Cardiac ventricle fibroblast (primary cell): ENCODE measurements at places on chromosomes 6 and 20. TPM values are rescaled to one million over a fixed set of nuclear protein-coding genes. Genes with fewer than 3 reads are reported as not detected.

PPP1R14C gene
- 1.2 TPM in 1 of 2 replicates, not detected in the other for total RNA-seq

CDH4 gene
- not detected in 2 replicates for total RNA-seq

BNIP5 gene
- total RNA-seq: not detected in 2 replicates

UNC93A gene
- not detected in 2 replicates for total RNA-seq

CCDC170 gene
- total RNA-seq: 0.15 and 0.31 TPM in 2 replicates

CITED2 gene
- total RNA-seq: 173 and 205 TPM in 2 replicates
